ENCODE measurements at places on chromosomes 3 and 15. TPM values are rescaled to one million over a fixed set of nuclear protein-coding genes. Genes with fewer than 3 reads are reported as not detected.

SLITRK3 gene
- total RNA-seq: not detected

GRCh38 chr3:21484828-21485144, 266.2 kb downstream of the ZNF385D start:
- no peak for DNase-seq

ALDH1L1 gene
- total RNA-seq: not detected

- no peak for DNase-seq
Observed at GRCh38 chr15:63466378-63467192, 37.8 kb upstream of the USP3 start.

DNA sequence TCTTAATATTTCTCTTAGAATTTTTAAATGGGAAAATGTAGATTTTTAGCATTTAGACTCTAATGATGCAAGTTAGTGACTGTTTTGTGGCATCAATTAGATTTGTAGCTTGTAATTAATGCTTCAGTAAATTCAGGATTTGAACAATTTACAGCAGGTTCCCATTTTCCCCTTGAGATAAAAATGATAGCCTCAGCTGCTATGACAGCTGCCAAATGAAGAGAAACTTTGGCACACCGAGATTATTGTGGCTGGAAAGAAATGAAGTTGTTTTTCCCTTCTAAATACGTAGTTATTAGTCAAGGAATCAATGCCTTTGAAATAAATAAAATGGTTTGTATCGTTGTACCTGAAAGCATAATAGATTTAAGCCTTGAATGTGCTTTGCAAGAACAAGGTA, 206.4 kb upstream of the P2RY1 start:
- no peak for DNase-seq

PXK gene
- 81.3 TPM for total RNA-seq

- no peak for DNase-seq
Observed at GRCh38 chr3:48411041-48411588, 18.8 kb downstream of the PLXNB1 start.

DNA sequence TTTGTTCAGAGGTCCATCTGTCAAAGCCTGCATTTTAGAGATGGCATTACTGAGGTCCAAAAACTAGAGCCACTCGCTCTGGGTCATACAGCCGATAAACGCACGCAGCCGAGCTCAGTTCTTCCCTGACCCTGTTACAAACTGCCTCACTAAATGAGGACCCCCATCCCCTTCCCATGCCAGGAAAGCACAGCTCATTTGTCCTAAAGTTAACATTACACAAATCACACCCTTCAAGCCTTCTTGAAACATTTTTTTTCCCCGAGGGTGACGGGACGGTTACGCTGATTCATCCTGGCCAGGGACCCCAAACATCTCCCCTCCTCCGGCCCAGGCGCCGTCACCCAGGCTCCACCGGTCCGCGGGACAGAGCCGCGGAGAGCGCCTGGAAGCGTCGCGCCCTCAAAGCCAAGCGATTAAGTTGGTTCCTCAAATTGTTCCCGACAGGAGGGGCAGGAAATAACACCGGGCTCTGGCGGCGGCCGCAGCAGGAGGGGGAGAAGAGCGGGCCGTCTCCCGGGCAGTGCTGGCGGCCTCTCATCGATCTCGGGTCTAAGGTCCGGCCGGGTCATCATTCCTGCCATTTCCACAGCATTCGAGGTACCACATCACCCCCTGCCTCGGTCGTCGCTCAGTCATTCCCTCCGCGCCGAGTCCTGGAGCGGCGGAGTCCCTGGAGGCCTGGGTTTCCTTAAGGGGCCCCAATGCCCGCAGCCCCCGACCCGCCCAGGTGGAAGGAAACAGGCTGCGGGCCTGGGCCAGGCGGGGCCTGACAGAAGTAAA, 619 bp upstream of the CMTM8 start:
- no peak for DNase-seq

DNA sequence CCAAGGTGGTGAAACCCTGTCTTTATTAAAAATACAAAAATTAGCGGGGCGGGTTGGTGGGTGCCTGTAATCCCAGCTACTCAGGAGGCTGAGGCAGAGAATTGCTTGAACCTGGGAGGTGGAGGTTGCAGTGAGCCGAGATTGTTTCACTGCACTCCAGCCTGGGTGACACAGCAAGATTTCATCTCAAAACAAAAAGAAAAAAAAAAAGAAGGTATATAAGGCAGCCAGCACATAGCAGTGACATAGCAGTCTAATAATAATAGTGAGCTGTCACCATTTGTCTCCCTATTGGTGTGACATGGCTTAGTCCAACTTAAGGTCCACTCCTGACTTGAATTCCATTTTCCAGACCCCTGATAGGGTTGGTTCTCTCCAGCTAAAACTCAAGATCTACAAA, 8.8 kb upstream of the LACTB start:
- no peak for DNase-seq

NAALADL2 gene
- total RNA-seq: not detected

GRCh38 chr3:16118396-16118795, 56.1 kb upstream of the GALNT15 start:
- DNase-seq: no peak

All from activated B cell treated with CpG ODN at 0.5 μM for 24 hours (primary cell).